Stimulated activated naive CD8-positive, alpha-beta T cell treated with anti-CD3 and anti-CD28 coated beads, Interleukin-15, amount 100 ng/mL, for 72 hours (primary cell): ENCODE measurements at places on chromosomes 7 and 10.
A peak's percentile ranks its signal among the peaks of the same experiment; 100 is the strongest.

- no peak for DNase-seq
Measured at GRCh38 chr7:130945411-130945811, 211.4 kb upstream of the KLF14 start.

GRCh38 chr7:135320268-135320667, 86.6 kb downstream of the STRA8 start:
- no peak for DNase-seq

DNA sequence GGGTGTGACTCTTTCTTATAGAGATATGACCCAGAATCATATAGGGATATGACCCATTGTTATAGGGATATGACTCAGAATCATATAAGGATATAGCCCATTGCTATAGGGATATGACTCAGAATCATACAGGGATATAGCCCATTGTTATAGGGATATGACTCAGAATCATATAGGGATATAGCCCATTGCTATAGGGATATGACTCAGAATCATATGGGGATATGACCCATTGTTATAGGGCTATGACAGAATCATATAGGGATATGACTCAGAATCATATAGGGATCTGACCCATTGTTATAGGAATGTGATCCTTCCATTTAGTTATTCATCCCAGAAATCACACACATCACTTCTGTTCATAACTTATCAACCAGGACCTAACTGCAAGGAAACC, 312.2 kb upstream of the ADARB2 start:
- no peak for DNase-seq

- DNase-seq = no peak
Measured at GRCh38 chr10:50279489-50279888, 28.2 kb upstream of the ASAH2 start.

GRCh38 chr10:89327803-89328441, at the start of gene IFIT3:
TSS of gene IFIT3 (plus strand) at chr10:89327997. CDS start at chr10:89328074, 77 bp downstream.
- no peak for DNase-seq

- no peak for DNase-seq
Measured at GRCh38 chr7:51224811-51225595, 91.6 kb downstream of the COBL start.

DNA sequence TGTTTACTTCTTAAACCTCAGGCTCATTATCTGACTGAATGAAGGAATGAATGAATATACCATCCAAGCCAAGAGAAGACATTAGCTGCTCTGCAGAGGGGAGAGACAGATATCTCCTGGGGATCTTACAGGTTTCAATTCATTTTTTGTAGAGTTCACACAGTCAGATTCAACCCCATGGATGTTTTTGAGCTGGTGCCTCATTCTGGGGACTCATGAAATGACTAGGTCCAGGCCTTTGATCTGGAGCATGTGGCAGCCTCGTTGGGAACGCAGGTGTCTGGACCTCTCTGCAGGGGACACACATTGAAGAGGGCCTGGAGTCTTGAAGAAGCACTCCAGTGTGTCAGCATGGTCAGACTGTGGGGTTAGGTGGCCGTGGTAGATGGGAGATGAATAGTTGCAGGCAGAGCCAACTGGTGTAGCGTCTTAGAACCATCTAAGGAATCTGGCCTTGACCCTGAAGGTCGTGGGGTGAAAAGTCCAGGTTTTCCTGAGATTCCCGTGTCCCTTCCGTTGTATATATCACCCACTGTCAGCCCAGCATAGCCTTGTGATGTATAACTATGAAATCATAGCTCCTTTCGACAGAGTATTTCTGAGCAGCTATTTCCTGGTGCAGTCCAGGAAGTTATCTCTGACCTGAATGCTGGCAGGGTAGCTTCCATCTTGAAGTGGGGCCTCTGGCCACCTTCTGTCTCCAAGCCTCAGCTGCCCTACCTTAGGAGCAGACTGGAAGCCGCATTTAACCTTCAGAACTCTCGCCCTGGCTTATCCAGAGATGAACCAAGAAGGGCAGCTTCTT, 22.3 kb downstream of the BTBD16 start:
- DNase-seq = no peak

- DNase-seq = no peak
Measured at GRCh38 chr7:132004529-132004928, 448.1 kb upstream of the PODXL start.

DNA sequence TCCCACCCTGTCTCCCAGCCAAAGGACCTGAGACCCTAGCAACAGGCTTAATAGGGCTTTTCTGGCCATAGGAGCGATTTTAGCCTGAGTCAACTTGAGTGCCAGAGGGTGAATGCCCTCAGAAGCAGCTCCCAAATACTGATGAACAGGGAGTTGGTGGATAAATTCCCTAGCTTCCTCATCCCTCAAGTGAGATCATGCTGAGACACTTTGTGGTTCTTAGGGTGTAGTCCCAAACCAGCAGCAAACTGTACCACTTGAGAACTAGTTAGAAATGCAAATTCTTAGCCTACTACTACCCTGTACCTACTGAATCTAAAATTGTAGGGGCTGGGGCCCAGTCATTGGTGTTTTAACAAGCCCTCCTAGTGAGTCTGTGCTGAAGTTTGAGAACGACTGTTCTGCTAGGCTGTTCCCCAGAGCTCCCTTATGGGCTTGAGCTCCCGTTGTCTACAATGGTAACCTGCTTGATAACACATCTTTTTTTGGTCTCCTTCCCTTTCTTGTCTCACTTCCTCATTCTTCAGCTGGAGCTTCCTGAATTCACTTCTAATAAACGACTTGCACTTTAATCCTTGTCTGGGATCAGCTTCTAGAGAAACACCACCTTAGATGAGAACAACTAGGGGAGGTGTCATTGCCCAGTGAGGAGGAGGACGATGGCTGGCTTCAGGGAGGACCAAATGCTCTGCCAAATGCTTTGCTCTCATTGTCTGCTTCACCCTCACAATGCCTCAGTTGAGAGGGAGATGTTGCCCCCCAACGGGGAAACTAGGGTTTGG, 18.2 kb upstream of the CDH23 start:
- DNase-seq = no peak

DNA sequence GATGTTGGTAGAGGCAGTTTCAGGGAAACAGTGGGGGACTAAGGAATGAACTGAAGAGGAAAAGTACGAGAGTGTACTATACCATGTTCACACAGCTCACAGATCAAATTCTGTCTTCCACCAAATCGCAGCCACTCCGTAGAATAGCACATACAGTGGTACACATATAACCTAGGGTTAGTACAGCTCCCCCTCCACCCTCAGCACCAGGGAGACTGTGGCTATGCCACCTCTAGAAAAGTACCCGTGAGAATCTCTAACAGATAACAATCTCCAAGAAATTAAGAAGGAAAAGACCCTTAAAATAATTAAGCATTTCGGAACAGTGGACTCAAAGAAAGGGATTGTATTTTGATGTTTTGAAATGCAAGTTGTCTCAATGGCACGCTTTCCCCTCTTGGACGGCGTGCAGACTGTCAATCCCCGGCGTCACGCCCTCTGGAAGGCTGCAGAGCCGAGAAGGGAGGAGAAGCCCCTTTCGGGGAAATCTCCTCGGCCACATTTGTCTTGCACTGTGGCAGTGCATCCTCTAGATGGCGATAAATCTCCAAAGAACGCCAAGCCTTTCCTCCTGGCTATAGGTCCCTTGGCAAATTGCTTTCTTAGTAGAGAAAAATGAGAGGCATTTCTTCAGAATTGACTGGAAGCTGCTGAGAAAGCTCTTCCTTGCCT, 345.0 kb downstream of the REEP3 start:
- peak; percentile 48 for DNase-seq

DNA sequence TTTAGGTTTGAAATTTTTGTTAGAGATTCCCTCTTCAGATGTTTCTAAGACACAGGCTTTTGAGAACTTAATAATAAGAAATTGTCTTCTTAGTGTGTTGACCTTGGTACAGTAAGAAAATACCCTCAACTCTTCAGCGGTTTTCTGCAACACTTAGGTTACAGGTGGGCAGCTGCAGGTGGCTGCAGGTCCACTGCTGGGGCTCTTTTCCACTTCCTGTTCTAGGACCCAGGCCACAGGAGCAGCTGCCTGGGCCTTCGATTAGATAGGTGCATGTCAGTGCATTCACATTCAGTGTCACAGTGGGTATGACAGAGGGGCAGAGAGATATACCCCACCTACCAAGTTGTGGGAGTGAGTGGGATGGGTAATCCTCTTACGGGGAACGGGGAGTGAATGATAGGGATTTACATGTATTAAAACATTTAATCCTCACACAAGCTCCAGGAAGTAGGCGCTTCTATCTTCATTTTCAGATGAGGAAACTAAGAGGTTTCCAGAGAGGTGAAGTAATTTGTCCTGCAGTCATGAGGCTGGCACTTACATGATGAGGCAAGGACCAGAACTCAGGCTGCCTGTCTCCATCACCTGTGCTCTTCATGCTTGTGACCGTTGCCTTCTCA, 20.2 kb upstream of the SUV39H2 start:
- no peak for DNase-seq

DNA sequence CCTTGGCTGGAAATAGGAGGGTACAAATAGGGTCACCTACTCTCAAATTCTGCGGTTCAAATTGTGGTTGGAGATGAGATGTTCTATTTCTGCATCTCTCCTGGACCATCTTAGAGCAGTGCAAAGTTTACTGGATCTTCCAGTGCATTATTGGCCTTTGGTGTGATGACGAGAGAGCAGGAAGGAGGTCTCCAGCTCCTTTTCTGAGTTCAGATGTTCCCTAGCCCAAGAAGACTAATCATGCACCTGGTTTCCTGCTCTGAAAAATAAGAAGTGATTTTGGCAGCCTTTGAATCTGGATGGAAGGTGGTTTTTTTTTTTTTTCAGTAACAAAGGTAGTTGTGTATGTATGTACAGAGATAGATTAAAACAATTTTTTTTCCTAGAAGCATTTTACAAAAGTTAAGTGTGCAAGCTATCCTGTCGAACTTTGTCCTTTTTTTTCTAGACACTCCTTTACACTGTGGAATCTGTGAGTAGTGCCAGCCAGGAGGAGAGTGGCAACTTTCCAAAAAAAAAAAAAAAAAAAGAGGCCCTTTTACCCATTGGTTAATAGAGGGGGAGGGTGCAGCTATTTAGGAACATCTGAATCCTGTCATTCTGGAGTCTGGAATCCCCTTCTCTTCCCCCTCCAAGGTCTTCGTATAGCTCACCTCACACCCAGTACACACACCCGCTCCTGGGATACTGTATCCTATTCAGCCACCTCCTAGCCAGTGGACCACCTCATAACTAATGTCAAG, 26.3 kb downstream of the PAPSS2 start:
- no peak for DNase-seq

DNA sequence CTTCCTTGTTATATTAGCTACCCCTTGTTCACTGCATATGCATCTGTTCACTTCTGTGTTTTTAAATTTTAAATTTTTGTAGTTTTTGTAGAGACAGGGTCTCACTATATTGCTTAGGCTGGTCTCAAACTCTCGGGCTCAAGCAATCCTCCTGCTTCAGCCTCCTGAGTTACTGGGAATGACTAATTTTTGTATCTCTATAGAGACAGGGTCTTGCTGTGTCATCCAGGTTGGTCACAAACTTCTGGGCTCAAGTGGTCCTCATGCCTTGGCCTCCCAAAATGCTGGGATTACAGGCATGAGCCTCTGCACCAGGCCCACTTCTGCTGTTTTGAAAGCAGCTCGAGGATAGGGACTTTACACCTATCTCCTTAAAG, 64.6 kb downstream of the PRTFDC1 start:
- DNase-seq = no peak

DNA sequence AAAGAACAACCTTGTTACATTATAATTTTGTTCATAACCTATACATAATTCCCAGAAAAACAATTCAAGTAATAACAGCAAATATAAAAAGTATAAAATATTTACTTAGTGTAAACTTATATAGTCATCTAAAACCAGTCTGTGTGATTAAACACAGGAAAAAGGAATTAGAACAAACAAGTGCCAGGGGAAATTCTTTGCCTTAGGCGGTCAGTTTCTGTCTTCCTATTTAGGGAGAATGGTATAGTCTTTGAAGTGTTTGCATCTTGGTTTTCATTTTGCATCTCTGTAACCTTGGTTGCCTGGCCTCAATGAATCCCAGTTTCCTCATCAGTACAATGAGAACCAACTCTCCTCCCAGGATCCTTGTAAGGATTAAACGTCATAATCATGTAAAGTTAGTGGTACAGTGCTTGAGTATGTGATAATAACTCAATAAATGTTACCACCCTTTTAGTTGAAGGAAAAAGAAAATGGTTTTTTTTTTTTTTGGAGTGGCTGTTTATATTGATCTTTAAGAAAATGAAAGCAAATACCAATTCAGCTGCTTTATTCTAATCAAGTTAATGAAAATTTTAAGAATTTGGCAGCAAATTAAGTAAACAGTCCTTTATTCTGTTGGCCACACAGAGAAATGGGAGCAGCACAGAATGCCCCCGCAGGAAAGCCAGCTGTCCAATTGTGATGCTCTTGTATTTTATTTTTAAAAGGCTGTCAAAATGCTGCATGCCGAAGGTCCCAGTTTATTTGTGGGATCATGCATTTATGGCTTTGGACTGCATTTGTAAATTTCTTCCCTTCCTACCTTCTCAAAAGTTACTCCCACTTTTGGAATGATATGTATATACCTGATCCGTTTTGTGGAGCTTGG, 61.8 kb downstream of the SHH start:
- no peak for DNase-seq
